A549 treated with CpdA at 1 μM for 4 hours (cell line): ENCODE measurements at places on chromosomes 6 and 20. TPM values are rescaled to one million over a fixed set of nuclear protein-coding genes. Genes with fewer than 3 reads are reported as not detected.

TUBB2B gene
- 12.1 to 14.2 TPM (median 13.2 TPM) in 5 replicates for total RNA-seq

TXLNB gene
- not detected in 5 replicates for total RNA-seq

TFAP2A gene
- 16.6 to 20.6 TPM (median 18.3 TPM) in 5 replicates for total RNA-seq

RHAG gene
- 0.03 to 0.07 TPM in 2 of 5 replicates, not detected in the others for total RNA-seq

GSTA3 gene
- total RNA-seq = not detected in 5 replicates

XKR7 gene
- total RNA-seq = under 0.01 to 0.02 TPM in 2 of 5 replicates, not detected in the others

VGLL2 gene
- not detected in 5 replicates for total RNA-seq

EIF2S2 gene
- 99.2 to 122 TPM (median 105 TPM) in 5 replicates for total RNA-seq

GPX5 gene
- total RNA-seq = not detected in 5 replicates

OTOR gene
- not detected in 5 replicates for total RNA-seq

DEFB115 gene
- not detected in 5 replicates for total RNA-seq

ZNF334 gene
- total RNA-seq = not detected in 5 replicates

OPRM1 gene
- total RNA-seq = not detected in 5 replicates

SLC22A23 gene
- total RNA-seq = 8.4 to 12.1 TPM (median 10.6 TPM) in 5 replicates

CGA gene
- 0.08 to 0.15 TPM in 2 of 5 replicates, not detected in the others for total RNA-seq

RIMS1 gene
- total RNA-seq = not detected in 5 replicates

QKI gene
- total RNA-seq = 35.3 to 81.2 TPM (median 50.3 TPM) in 5 replicates

HLA-DRA gene
- total RNA-seq = not detected in 5 replicates

RNF144B gene
- total RNA-seq = 0.30 to 0.53 TPM (median 0.42 TPM) in 5 replicates

HRH3 gene
- total RNA-seq = not detected in 5 replicates

GABRR1 gene
- not detected in 5 replicates for total RNA-seq

PRSS35 gene
- total RNA-seq = 0.03 to 0.14 TPM (median 0.06 TPM) in 4 of 5 replicates, not detected in the other

MRAP2 gene
- 1.1 to 1.5 TPM (median 1.2 TPM) in 5 replicates for total RNA-seq

OPRL1 gene
- total RNA-seq = 0.44 to 0.76 TPM (median 0.57 TPM) in 5 replicates

CLDN20 gene
- not detected in 5 replicates for total RNA-seq

FKBP1C gene
- total RNA-seq = 1.7 to 2.7 TPM (median 1.9 TPM) in 5 replicates

IMPG1 gene
- not detected in 5 replicates for total RNA-seq

SLC22A2 gene
- 0.02 to 0.09 TPM in 2 of 5 replicates, not detected in the others for total RNA-seq

GTPBP2 gene
- 15.8 to 21.8 TPM (median 19.1 TPM) in 5 replicates for total RNA-seq

FAM83C gene
- total RNA-seq = 0.03 to 0.06 TPM (median 0.05 TPM) in 3 of 5 replicates, not detected in the others

NRSN1 gene
- total RNA-seq = not detected in 5 replicates

CDC40 gene
- 8.1 to 11.5 TPM (median 9.3 TPM) in 5 replicates for total RNA-seq

CHRNA4 gene
- 0.16 to 0.29 TPM (median 0.20 TPM) in 5 replicates for total RNA-seq

FNDC11 gene
- total RNA-seq = 0.09 to 0.30 TPM (median 0.24 TPM) in 4 of 5 replicates, not detected in the other

OR2B6 gene
- total RNA-seq = 0.15 to 0.23 TPM (median 0.19 TPM) in 3 of 5 replicates, not detected in the others

PI16 gene
- not detected in 5 replicates for total RNA-seq

ANKEF1 gene
- 7.4 to 7.9 TPM (median 7.7 TPM) in 5 replicates for total RNA-seq

TMEM200A gene
- total RNA-seq = 0.03 to 0.07 TPM (median 0.07 TPM) in 4 of 5 replicates, not detected in the other

SIRPB2 gene
- not detected in 5 replicates for total RNA-seq

DEK gene
- 75.4 to 128 TPM (median 90.9 TPM) in 5 replicates for total RNA-seq

IL17F gene
- not detected in 5 replicates for total RNA-seq

OPN5 gene
- not detected in 5 replicates for total RNA-seq
